ENCODE measurements at places on chromosomes 3 and 15.

- no peak for DNase-seq
Observed at GRCh38 chr15:82571722-82572222, 31.5 kb upstream of the RPS17 start.

DNA sequence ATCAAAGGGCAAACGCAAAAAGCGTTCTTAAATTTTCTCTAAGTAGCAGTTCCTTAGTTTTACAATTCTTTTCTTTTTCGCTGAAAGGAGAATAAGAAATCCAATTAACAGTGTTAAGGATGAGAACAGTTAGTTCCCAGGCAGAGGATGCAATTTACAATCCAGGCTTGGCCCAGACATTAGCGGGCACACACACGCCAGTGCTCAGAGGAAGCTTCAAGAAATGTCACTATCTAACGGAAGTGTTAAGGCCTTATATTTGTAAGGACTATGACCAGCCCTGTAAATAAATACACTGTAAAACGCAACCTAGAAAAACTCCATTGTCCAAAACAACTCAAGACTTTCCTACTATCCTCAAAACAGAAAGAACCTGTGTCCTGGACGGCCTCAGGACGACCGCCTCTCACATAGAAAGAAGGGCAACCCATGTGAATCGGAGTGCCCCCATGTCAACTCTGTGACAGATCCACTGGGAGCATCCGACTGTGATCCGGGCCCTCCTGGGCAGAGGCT lies 1.3 kb downstream of the ACAP2 start:
- no peak for DNase-seq

DNA sequence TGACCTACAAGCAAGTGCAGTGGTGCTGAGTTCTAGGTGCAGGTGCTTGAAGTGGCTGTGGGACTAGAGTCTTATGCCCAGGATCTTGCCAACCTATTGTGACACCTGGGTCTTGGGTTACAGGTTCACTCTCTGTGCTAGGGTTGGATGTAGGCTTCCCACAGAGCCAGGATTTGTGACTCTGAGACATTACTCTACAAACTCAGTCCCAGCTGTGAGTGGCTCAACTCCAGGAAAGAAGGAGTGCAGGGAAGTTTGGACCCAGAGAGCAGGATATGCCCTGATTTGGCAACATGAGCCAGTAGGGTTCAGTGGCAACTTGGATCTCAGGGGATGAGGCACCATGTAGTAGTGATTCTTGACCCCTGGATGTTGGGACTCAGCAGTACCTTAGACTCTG lies 182.2 kb downstream of the LPP start:
- no peak for DNase-seq

GRCh38 chr3:76040946-76041345 lies 255.6 kb upstream of the ZNF717 start:
- no peak for DNase-seq

GRCh38 chr15:33680336-33680735 lies 288.0 kb upstream of the CHRM5 start:
- no peak for DNase-seq

DNA sequence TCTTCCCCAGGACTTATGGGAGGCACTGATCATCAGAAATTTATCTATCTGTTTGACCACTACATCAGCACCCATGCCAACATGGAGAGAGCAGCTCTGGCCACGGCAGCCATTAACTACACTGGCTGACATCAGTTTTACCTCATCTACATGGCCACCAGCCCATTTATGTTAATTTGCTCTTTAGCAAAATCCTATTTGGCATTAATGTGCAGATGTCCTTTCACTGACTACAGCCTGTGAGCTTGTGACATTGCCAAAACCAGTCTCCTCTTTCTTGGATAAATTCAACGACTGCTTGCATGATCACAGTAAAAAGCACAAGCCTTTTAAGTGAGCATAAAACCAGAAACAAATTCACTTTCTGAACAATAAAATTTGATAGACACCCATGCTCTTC lies 47.5 kb downstream of the NR1I2 start:
- no peak for DNase-seq

- peak; percentile 74 for DNase-seq
Observed at GRCh38 chr15:92848852-92849598, 51.1 kb upstream of the CHD2 start.

DNA sequence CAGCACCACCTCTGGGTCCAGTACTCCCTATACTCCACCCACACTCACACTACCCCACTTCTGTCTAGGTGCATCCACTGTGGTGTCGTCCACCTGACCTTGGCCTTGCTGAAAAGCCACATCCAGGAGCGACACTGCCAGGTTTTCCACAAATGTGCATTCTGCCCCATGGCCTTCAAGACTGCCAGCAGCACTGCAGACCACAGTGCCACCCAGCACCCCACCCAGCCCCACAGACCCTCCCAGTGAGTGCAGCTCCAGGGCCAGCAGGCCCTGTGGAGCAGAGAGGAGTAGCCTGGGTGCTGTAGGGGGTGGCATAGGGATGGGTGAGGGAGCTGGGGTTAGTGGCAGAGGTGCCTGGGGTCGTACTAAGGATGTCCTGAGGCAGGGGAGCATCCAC lies 19.4 kb upstream of the ALPK3 start:
- no peak for DNase-seq

GRCh38 chr3:78368636-78369345 lies 1328.9 kb downstream of the ROBO2 start:
- no peak for DNase-seq

DNA sequence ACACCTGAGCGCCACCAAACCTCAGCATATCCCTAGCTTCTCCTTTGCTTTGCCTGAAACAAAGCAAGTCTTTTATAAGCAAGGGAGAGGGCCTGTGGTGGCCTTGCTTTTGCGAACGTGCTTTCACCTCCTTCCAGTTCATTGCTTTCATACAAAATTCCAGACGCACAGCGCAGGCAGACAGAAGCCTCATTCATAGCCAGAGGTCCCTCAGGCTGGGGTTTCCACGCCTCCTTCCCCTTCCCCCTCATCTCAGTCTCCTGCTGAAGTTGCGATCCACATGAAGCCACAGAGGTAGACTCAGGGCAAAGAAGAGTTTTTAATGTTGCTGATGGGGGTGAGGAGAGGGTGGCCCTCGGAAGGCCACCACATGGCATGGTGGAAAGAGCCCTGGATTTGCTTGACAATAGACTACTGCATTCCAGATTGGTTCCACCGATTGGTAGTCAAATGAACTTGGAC lies 59.4 kb upstream of the FLNB start:
- no peak for DNase-seq

DNA sequence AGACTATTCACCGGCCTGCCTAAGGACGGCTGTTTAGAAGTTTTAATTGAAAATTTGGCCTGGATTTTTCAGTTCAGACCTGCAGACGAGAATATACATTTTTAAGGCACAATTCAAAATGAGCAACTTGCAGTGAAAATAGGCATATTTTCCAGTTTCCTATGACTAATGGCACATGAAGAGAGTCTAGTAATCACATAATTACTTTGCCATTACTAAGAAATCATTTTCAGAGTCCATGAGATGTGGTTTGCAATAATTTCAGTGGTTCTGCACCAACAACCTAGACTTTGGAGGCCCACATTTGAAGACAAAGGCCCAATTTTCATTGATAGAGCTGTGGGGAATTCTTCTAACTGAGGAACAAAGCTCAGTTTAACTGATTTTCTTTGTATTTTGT lies 205.3 kb downstream of the SOX2 start:
- DNase-seq: no peak

- no peak for DNase-seq
Observed at GRCh38 chr15:52448011-52448890, 80.4 kb downstream of the MYO5A start.
